Fibroblast of skin of right quadriceps (primary cell): ENCODE measurements at places on chromosomes 6 and 20.

DNA sequence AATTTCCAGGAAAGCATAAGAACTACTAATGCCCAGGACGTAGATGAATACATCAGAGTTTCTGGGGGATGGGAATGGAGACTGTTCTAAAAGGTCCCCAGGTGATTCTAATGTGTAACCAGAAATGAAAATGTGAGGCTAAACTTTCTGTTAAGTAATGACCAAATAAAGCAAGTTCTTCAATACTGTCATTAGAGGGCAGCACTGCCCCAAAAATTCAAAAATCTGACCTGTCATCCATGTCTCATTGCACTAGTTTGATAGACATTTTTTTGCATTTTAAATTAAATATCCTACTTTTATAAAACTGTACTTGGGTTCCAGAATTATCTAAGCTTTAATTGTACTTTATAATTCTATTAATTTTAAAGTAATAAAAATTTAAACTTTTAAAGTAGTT, 94.9 kb downstream of the RFX6 start:
- DNase-seq = peak; percentile 17

GRCh38 chr20:44187772-44188709, 1.1 kb upstream of the JPH2 start:
- DNase-seq = peak; percentile 46

- DNase-seq = peak; percentile 55
Measured at GRCh38 chr6:139474145-139475108, 100.0 kb upstream of the CITED2 start.

GRCh38 chr6:119283979-119284545, 65.5 kb downstream of the MAN1A1 start:
- DNase-seq = no peak

DNA sequence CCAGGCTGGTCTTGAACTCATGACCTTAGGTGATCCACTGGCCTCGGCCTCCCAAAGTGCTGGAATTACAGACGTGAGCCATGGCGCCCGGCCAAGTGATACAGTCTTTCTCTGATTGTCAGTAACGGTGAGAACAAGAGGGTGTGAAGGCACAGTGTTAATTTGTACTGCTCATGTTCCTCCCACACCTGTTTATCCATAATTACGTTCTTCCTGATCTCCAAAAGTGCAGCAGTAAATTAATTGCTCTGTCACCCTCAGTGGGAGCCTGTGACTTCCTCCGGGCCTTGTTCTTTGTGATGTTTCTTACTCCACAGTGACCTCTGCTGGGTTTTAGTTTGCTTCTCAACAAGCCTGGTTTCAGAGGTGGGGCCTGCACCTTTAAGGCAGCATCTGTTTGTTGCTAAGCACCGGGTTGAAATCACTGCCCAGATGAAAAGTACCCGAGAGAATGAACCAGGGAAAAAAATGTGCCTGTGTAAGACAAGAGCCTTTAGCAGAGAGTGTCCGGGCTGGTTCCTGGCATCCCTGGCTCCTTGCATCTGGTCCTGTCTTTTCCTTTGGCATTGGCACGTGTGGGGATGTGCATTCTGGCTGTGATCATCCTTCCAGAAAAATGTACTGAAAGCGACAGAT, 89.1 kb upstream of the CLDN20 start:
- peak; percentile 81 for DNase-seq

GRCh38 chr20:40508821-40509220, 180.2 kb downstream of the MAFB start:
- DNase-seq = peak; percentile 36

DNA sequence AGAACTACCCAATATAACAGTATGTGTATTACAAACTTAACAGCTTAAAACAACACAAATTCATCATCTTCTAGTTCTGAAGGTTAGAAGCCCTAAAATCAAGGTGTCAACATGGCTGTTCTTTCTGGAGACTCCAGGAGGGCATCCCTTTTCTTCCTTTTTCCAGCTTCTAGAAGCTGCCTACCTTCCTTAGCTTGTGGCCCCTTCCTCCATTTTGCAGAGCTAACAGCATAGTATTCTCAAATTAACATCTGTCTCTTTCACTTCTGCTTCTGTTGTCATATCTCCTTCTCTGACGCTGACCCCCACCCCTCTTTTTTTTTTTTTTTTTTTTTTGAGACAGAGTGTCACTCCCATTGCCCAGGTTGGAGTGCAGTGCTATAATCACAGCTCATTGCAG, 52.8 kb upstream of the AKIRIN2 start:
- no peak for DNase-seq

GRCh38 chr6:105851113-105851580, 235.0 kb upstream of the PRDM1 start:
- DNase-seq = peak; percentile 24

DNA sequence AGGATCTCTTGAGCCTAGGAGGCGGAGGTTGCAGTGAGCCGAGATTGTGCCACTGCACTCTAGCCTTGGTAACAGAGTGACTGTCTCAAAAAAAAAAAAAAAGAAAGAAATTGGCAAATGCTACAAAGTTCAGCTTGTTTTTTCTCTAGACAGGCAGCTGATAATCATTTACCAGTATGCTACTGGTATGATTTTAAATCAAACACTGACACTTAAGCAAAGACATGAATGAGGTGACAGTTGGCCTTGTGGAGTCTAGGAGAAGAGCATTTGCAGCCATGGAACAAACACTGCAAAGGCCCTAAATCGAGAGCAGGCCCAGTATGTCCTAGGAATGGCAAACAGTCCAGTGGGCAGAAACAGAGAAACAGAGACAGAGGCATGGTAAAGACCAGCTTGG, 99.7 kb upstream of the CEP85L start:
- DNase-seq = no peak

DNA sequence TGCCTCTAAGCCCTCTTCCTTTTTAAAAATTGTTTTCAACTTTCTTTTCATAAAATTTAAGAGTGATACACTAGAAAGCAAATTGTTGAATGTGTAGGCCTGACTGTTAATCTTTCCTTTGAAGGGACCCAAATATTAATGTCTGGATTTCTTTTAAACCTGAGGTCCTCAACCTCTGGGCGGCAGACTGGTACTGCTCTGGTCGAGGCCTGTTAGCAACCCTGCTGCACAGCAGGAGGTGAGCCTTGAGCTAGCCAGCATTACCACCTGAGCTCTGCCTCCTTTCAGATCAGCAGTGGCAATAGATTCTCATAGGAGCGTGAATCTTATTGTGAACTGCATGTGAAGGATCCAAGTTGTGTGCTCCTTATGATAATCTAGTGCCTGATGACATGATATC, 191.2 kb downstream of the MANEA start:
- no peak for DNase-seq

GRCh38 chr6:119334535-119335264, 14.9 kb downstream of the MAN1A1 start:
- no peak for DNase-seq

DNA sequence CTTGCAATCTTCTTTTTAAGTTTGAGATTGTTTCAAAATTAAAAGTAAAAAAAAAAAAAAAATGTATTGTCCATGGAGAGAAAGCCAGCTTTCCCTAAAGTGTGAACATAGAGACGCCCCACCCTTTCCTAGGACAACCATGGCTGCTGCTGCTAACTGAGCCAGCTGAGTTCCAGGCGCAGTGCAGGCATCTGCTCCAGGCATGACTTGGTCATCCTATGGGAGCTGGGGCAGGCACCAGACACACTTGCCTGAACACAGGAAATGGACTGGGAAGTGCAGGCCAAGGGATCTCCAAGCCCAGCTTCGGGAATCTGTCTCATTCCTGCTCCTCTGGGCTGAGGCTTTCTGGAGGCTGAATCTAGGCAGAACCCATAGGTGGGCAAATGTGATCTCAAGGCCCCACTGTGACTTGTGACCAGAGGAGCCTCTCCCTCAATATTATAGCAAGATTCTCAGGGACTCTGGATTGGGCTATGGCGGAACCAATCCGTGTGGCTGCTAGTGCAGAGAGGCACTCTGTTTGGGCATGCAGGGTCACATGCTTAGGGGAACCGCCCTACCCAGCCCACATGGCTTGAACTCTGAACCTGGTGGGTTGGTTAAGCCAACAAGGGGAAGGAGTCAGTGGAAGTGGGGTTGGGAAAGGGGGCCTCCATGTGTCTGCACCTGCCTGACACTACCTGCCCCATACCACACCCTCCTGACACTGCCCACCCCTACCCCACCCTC, 138.2 kb upstream of the CST7 start:
- DNase-seq = no peak

DNA sequence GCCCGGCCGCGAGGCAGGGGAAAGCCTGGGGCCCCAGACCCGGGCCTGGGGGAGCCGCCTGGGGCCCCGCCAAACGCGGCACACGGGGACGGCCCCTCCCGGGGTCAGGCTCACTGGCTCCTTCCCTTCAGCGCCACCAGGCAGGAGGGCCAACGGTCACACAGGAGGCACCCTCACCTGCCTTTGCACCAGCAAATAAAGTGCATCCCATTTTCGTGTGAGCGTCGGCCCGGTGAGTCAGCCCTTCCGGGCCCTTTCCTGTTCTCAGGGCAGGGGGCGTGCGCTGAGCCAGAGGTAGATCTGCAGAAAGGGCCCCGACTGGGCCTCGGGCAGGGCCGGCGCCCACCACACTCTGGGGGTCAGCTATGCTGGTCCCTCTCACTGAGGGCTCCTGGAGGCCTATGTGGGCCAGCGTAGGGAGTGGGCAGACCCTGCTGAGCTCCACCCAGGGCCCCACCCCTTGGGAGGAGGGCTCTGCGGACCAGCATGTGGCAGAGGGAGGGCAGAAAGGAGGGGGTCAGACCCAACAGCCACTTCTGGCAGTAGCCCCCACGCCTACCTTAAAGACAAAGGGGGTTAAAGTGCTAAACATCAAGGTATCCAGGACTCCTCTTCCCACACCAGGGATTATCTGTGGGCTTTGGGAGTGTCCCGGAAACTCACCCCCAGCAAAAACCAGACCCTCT, 931 bp upstream of the UCKL1 start:
- DNase-seq = peak; percentile 53

DNA sequence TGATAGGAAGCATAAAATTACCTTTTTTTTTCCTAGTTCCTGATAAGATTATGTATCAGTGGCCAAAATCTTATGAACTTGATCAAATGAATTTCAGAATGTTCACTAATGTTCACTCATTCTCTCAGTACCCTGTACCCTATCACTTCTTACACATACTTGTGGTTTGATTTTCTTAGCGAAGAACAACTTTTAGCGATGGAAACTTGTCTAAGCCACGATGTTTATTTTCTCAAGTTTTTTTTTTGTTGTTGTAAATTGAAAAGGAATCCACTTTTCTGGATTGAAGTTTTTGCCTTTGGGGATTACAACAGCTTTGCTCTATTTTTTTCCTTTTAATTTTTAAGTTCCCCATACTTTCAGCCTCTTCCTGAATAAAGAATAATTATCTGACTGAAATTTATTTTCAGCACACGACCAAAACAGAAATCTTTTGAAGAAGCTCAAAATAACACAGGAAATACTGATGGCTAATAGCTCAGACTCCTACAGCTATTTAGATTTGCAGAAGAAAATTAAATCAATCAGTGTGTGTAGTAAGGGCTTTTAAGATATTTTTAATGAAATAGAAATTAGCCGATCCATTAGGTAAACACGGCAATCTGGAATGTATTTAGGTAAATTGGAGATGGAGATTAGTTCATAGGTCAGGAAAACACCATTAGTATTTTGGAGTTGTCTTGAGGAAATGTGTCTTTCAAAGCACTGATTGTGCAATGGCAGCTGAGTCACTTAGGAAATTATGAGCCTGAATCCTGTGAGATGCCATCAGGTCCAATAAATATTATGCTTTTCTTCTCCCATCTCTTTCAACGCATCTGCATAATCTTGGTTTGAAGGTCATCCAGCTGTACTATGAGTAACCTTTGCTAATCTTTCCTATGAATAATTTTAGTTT, 217.5 kb downstream of the GJA1 start:
- peak; percentile 86 for DNase-seq

DNA sequence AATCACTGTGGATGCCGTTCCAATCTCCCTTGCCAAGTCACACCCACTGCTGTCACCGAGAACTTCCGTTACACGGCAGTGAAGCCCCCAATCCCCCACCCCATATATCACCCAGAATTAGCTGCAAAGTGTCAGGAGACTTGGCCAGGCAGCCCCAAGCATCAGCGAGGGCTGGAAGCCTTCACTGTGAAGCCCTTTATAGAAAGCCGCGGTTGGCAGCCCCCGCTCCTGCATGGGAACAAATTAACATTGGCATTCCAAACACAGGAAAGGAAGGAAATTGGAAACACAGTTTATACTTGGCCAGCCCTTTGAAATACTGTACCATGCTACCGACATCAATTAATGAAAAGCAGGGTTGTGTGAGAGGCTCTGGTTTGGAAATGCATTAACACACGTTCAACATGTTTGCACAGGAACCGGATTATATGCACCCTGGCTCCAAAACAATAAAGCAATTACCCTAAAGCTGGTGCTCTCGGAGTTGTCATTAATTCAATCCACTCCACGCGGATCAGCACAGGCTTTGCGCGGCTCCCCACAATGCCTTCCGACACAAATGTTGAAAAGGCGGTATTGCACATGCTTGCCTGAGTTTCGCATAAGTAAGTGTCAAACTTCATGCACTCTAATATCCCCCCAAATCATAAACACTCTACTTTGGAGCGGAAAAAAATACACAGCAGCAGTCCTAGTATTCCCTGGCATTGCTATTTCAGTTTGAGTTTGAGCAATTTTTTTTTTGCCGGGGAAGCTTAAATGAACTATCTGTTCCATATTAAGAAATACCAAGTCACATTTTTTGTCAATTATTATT, 7.1 kb downstream of the BMP7 start:
- DNase-seq = no peak

DNA sequence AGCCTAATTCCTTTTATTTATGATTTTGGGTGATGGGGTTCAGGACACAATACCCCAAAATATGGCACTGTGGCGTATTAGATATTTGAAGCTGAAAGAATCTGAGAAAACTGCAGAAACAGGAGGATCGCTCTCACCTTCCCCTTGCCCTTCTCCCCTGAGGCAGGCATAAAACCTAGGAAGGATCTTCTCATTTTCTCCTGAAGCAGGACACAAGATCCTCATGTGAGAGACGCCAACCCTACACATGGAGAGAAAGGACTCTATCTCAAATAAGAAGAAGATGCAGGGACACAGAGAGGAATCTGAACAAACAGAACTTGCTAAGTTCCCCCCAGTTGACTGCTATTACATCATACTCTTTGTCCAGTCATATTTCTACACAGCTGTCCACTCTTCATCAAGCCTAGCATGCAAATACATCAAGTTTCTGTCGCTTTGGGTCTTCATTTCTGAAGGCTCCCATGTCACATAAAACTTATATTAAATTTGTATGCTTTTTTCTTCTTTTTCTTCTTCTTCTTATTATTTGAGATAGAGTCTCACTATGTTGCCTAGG, 109.0 kb downstream of the DTNBP1 start:
- DNase-seq = no peak

GRCh38 chr20:21373436-21373835, 23.9 kb downstream of the NKX2-4 start:
- no peak for DNase-seq
